ENCODE measurements at places on chromosomes 4 and X. TPM values are rescaled to one million over a fixed set of nuclear protein-coding genes. Genes with fewer than 3 reads are reported as not detected.

ADH7 gene
- total RNA-seq: not detected

CLCN5 gene
- 2.6 TPM for total RNA-seq

GAGE12E gene
- not detected for total RNA-seq

SPANXA1 gene
- 0.23 TPM for total RNA-seq

GLOD5 gene
- not detected for total RNA-seq

FGFBP2 gene
- 0.12 TPM for total RNA-seq
